Subcutaneous preadipocyte (primary cell): ENCODE measurements at places on chromosomes 7 and 10. TPM values are rescaled to one million over a fixed set of nuclear protein-coding genes. Genes with fewer than 3 reads are reported as not detected.

Gene OPN1SW
- not detected in 2 replicates for total RNA-seq

Gene IKZF1
- total RNA-seq = not detected in 2 replicates

Gene MTURN
- total RNA-seq = 23.1 and 24.2 TPM in 2 replicates

Gene IMMP2L
- total RNA-seq = 10.7 and 15.4 TPM in 2 replicates

Gene NUDT13
- 1.2 and 2.9 TPM in 2 replicates for total RNA-seq

Gene TSPAN15
- 0.20 and 0.73 TPM in 2 replicates for total RNA-seq

Gene FAM20C
- 58.4 and 71.4 TPM in 2 replicates for total RNA-seq

Gene EBLN1
- not detected in 2 replicates for total RNA-seq

Gene TAS2R38
- not detected in 2 replicates for total RNA-seq

Gene LBX1
- total RNA-seq = not detected in 2 replicates

Gene FEZF1
- not detected in 2 replicates for total RNA-seq
